ENCODE measurements at places on chromosomes 2 and 18.

GRCh38 chr2:138689705-138690104, 90.5 kb downstream of the NXPH2 start:
- no peak for DNase-seq

GRCh38 chr2:28117104-28117596, 226.6 kb downstream of the BABAM2 start:
- no peak for DNase-seq

DNA sequence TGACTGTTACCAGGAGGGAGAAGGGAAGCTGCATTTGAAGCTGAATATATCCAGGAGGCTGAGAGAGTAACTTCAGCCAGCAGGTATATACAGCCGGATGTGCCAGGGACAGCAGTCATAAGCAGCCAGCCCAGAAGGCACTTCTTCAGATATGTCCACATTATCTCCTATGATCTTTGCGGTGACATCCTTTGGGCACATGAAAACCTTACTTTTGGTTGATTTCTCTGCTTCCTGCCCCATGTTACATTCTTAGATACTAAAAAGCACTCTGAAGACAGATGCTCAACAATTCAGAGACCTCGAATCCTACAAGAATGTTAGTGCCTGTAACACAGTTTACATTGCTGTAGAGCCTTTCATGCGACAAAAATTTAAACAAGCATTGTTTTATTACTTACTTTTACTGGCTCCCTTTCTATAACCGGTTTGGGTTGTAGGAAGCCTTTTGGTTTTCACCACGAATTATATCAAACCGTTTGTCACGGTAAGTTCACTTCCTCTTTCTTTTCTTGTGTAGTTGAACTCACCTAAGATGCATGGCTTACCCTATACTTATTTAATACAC, 50.3 kb upstream of the TLK1 start:
- DNase-seq: peak; percentile 12

DNA sequence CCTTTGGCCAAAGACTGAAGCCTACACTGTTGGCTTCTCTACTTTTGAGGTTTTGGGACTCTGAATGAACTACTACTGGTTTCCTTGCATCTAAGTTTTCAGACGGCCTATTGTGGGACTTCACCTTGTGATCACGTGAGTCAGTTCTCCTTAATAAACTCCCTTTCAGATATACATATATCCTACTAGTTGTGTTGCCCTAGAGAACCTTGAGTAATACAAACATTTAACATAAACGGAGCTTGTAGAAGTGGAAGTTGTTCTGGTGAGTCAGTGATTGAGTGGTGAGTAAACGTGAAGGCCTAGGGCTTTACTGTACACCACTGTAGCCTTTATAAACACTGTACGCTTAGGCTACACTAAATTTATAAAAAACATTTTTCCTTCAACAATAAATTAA, 107.2 kb upstream of the CDH2 start:
- DNase-seq: no peak

GRCh38 chr2:197668296-197668695, 7.1 kb downstream of the RFTN2 start:
- DNase-seq: no peak

- no peak for DNase-seq
These were observed 12.0 kb downstream of the ALPG start for GRCh38 chr2:232418466-232419244.

DNA sequence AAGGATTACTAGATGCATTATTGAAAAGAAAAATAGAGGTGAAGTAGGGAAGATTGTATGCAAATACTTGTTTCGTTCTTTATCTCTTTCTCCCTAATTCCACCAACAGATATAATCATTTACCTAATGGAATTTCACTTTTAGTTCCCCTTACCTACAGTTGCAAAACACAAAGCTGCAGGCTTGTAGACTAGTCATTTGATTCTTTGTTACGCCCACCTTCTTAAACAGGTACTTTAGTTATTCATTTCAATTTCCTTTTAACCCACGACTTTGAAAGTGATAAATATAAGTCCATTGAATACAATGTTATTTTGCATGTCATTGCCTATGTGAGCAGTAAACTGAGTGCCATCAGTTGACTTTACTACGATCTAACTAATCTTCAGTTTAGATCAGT, 3.9 kb upstream of the HRH4 start:
- DNase-seq: no peak

DNA sequence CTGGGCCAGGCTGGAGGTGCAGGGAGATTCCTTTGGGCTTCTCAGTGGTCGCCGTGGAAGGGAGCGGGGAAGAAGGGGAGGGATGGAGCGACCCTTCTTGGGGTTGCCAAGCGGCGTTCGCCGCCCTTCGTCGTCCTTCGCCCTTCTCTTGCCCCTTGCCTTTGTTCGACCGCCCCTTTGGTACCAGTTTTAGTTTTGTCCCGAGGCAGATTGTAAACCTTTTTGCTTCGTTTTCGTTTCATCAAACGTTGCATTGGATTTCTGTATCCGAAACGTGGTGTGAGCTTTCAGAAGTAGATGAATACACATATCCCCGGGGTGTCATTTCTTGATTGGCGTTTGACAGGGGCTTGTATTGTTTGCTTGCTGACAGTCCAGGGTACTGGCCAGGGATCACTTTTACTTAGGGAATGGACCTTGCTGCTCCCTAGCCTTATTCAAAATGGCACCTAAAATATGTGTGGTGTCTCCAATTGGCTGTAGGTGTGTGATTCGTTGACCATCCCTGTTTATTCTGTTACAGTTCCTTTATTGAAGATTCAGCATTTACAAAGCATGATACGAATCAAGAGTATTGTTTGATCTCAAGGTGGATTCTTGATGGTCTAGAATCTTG, 788 bp downstream of the USP14 start:
- DNase-seq: no peak

GRCh38 chr2:241507430-241508239, 749 bp downstream of the STK25 start:
- DNase-seq: no peak

- DNase-seq: no peak
These were observed 20.1 kb upstream of the ALLC start for GRCh38 chr2:3637692-3638455.

DNA sequence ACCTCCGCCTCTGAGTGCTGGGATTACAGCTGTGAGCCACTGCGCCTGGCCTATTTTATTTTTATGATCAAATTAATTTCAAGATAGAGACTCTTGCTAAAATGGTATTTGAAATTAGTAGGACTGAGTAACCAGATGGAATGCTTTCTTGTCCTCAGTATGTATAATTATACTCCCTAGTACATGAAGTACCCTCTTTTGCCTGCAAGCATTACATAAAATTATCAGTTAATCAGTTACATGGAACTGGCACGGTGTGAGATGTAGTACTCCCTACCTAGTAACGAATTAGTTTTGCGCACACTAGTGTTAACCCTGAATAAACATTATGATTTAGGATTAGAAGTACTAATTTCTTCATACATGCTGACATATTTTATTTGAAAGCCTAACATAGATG, 41.6 kb downstream of the RBBP8 start:
- DNase-seq: no peak

GRCh38 chr2:36779462-36779861, 83.0 kb downstream of the VIT start:
- no peak for DNase-seq

All from effector memory CD4-positive, alpha-beta T cell (primary cell).